ENCODE measurements at places on chromosomes 2 and 18.

DNA sequence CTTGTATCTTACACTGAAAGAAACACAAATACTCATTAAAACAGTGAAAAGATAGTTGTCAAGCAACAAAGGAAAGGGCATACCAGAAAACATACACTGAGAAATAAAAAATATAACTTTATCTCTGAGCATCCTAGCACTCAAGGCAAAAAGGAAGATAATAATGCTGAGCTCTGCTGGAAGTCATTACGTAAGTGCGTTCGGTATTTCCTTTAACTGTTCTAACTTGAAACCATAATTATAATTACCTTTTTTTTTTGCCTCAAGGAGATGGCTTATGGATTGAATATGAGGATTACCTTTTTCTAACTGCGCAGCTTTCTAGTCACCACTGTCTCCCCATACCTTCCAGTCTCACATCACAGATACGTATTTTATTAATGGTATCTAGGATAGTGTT lies 308.1 kb downstream of the GBX2 start:
- DNase-seq = no peak

DNA sequence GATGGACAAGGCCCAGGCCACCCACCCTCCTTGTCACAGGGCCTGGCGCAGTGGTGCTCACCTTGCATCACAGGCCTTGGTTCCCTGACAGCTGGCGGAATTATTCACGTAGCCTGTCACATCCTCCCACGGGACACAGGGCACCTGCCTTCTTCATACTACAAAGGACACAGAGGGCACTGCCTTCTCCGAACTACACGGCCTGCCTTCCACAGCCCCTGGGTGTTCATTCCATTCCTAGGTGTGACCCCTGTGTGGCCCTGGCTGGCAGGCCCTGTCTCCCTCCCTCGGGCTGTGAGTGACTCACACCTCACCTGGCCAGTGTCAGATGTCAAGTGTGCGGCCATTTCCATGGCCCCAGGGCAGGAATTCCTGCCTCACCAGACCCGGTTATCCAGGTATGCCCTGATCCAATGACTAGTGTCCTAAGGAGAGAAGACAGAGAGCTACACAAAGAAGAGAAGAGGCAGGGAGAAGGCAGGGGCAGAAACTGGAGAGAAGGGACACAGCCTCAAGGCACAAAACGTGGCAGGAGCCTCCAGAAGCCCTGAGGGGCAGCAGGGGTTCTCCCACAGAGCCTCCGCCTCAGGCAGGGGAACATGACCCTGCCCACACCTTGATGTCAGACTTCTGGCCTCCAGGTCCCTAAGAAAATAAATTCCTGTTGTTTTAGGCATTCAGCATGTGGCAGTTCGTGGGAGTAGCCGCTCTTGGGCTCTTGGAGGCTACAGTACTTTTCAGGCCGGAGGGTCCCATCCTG lies 43.4 kb downstream of the MBP start:
- DNase-seq = no peak

- no peak for DNase-seq
These were observed 157.1 kb downstream of the BAZ2B start for GRCh38 chr2:159459279-159459678.

- DNase-seq = no peak
These were observed 79.0 kb upstream of the CABLES1 start for GRCh38 chr18:23056315-23056714.

DNA sequence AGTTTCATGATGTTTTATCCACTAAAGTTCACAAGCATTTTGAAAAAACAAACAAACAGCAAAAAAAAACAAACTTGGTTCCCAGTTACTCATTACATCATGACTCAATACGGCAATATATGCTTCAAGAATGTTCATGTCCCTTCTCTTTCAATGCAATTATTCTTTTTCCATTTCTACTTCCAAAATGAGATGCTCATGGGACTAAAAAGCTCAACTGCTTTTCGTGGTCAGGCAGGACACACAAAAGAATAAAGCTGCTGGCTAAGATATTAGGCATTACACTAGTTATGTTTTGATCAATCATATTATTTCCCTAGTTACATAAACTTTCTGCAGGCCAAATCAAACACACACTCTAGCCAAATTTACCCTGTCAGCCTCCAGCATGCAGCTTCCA lies 301.3 kb downstream of the EPHA4 start:
- DNase-seq = no peak

DNA sequence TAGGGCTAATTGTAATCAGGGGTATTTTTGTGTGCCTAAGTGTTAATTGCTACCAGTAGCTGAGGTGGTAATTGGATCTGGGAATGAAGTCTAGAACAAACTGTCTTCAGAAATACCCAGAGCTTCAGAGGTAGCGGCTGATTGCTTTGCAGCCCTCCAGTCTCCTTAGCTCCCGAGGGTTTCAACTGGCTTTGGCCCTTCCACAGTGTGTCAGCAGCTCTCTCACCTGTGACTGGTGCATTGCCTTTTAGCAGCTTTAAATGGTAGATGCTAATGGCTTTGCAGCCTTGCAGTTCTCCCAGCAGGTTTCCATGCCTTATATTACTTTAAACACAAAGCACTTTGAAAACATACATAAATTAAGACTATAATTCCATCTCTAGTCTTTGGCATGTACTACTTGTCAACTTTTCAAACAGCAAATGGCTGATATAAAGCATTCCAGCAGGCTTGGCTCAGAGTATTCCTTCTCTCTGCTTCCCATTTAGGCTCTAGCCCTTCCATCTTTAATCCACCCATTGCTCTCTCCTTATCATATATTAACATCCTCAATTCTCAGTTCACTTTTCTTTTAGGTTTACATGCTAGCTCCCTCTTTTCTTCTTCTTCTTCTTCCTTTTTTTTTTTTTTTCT lies 156.4 kb upstream of the GALNT13 start:
- peak; percentile 21 for DNase-seq

DNA sequence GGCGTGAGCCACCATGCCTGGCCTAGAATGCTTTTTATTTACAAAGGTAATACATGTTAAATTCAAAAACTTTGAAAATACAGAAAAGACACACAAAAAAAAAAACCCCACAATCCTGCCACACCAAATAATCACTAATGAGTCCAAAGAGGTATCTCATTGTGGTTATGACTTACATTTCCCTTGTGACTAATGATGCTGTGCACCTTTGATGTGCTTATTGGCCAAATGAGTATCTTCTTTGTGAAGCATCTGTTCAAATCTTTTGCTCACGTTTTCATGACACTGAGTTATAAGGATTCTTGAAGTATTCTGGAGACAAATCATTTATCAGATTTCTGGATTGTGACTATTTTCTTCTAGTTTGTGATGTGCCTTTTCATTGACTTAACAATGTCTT lies 6.4 kb upstream of the NLRC4 start:
- DNase-seq = no peak

DNA sequence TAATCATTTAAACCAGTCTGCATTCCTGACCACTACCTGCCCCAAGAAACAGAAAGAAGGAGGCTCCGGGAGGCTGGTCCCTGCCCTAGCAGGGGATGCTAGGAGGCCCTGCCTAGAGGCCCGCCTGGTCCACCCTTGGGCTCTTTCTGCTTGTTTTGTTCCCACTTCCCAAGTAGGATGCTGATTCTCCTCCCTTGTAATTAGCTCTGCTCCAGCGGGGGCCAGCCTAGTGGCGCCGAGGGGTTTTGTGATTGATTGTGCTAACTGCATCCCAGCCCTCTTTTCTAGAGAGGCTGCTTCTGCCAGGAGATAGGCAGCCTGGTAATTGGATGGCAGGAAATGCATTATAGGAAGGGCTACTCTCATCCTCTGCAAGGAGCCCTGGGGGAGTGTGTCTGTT lies 220.0 kb downstream of the LOXHD1 start:
- no peak for DNase-seq

DNA sequence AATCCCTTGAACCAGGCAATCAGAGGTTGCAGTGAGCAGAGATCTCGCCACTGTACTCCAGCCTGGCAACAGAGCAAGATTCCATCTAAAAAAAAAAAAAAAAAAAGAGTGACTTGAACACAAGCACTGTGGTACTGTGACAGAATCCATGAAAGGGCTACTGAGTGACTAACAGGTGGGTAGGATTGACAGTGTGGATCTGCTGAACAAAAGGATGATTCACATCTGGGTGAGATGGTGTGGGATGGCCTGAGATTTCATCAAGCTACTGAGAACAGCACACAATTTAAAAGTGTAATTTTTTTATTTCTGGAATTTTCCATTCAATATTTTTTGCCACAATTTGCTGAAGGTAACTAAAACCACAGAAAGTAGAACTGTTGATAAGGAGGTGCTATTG lies 13.3 kb upstream of the SP3 start:
- DNase-seq = no peak

DNA sequence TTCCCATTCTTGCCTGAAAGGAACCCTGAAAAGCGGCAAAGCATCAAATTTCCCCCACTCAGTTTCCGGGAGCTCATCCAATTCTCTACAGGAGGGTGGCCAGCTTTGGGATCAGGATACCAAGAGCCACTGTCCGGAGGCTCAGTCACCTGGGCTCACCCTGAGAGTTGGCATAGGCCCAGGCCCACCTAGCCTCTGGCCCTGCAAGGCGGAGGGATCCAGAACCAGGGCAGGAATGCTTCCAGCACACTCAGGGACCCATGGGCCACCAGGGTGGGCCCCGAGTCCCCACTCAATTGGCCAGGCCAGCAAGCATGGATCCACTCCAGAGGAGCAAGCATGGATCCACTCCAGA lies 432.9 kb upstream of the MYT1L start:
- no peak for DNase-seq

DNA sequence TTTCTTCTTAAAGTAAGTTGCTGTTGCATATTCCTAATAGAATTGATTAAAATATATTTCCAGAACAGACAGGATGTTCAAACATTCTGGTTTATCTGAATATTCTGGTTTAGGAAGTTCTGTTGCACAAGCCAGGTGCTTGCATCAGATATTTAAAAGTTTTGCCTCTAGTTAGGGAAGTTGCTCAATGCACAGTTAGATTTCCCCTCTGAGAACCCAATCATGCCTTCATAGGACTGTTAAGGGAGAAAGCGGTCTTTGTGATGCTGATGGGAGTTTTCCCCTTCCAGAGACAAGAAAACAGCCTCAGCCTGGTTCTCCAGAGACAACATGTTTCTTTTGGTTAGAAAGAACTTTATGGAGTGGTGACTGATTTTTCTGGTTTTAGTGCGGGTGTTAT lies 65.6 kb upstream of the REV1 start:
- DNase-seq = peak; percentile 66

DNA sequence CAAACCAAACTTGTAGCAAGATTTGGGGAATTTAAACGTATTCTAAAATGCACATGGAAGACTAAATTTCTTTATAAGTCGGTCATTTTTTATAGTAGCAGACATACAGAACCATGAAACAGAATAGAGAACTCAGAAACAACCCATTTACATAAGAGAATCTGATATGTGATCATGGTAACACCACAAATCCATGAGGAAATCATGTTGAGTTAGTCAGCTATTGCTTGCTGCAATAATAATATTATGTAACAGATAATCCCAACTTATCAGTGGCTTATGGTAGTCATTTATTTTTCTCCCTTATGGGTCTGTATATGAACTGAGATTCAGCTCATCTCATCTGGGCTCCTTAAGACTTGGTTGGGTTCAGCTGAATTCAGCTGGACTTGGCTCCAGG lies 103.4 kb upstream of the SERTAD2 start:
- peak; percentile 3 for DNase-seq

GRCh38 chr2:207139552-207139951 lies 26.2 kb downstream of the KLF7 start:
- DNase-seq = peak; percentile 36

DNA sequence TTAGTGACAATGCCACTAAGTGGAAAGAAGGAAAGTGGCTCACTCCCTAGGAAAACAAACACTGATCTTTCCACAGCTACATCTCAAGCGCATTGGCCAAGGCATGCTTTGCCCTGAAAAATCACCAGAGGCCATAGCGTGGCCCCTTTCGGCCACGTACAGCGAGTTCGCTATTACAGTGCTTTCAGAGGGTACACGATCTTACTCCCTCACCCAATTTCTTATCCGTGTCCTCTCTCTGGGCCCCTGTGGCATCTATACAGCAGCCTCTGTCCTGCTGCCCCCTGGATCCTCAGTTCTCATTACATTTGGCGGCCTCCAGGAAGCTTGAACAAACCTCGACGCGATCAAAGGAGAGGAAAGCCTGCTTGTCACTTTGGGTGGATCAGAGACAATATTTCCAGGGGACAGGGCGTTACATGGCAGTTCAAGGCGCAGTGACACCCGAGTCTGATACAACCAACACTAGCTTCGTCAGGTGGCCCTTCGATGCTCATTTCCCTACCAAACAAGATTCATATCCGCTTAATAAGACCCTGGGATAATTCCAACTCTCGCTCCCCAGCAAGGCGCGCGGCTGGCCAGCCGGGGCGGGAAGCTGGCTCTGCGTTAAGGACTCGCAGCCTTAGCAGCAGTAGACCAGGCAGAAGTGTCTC lies 941 bp downstream of the SKOR2 start:
- no peak for DNase-seq

GRCh38 chr2:219656526-219656925 lies 29.1 kb downstream of the SLC4A3 start:
- DNase-seq = no peak

- DNase-seq = no peak
These were observed 128.5 kb downstream of the METTL4 start for GRCh38 chr18:2442726-2443275.

GRCh38 chr2:34291076-34291475 lies 692.0 kb upstream of the FAM98A start:
- no peak for DNase-seq

DNA sequence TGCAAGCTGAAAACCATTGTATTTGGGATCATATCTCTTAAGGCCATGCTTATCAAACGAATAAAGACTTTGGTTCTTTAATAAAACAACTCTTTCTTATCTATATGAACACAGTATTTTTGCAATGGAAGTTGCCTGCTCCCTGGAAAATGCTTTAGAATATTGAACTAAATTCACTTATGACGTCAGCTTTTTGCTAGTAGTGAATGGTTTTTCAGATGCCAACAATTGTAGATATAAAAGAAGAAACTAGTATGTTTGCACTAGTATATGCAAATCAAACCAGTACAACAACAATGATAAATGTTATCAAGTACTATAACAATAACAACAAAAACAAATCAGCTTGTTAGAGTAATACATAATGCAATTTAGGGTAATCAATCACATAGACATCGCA lies 1462.9 kb downstream of the SUCLG1 start:
- DNase-seq = no peak

DNA sequence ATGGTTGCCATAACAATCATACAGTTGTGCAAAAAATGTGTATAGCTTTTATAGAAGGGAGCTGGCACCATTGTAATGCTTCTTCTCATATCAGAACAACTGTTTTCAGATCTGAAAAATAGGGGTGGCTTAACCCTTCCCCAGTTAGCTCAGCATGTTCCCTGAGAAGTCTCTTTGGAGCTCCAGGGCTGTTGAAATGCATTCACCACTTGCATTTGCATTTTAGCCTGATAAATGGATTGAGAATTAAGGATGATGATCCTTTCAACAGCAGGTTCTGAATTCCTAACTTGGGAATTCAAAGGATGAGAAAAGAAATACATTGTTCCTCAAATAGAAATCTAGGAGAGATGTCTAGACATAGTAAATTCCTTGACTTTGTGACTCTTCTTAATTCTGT lies 181.7 kb upstream of the ALPP start:
- DNase-seq = no peak

GRCh38 chr2:121043827-121044222 lies 241.2 kb downstream of the TFCP2L1 start:
- no peak for DNase-seq
